ENCODE measurements at places on chromosomes 1 and 21.

GRCh38 chr1:14968251-14968851 is 185.2 kb upstream of the TMEM51 start:
- peak; percentile 85 for DNase-seq

DNA sequence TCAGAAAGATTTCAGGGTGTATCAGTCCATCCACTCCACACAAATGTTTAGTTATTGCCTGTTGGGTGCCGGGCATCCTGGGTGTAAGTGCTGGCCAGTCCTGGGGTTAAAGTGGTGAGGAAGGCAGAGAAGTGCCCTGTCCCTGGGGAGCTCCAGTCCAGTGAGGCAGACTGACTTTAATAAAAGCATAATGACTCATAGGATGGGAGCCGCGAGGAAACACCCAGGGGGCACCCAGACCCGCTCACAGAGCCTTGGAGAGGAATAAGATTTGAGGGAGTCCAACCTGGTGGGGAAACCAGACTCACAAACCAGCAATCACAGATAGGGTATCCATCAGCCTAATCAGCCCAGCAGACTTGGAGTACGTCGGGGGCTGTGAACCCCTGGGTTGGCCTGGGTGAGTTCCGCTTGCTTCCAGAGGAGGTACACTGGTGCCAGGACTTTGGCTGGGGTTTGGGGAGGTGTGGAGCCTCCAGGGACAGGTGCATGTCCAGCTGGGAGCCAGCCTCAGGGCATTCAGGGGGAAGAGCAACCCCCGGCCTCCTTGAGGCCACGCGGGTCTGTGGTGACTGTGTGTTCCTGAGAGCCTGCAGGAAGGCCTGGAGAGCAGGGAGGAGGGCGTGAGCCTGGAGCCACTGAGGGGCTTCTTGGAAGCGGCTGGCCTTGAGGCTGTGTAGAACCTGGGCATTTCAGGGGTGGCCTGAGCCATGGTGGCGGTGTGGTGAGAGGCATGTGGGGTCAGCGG is 3.7 kb downstream of the PEAR1 start:
- DNase-seq, result no peak

DNA sequence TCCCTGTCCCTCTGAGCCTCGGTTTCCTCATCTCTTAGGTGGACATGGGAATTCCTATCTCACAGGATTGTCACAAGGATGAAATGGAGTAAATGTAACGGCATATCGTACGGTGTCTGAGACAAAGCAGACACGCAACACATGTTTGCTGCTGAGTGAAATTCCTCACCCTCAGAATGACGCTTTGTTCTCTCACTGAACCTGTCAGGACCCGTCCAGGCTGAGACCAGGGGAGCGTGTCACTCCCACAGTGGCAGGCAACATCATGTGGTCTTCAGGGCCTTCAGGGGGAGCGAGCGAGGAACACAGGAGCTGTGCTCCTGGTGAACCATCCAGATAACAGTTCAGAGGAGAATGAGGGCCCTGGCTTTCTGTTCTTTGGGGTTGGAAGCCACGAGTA is 74.2 kb downstream of the TOMM20 start:
- peak; percentile 13 for DNase-seq

- DNase-seq, result no peak
Observed at GRCh38 chr1:35449334-35450008, 107.7 kb downstream of the KIAA0319L start.

GRCh38 chr1:167650269-167651160 is 20.5 kb downstream of the RCSD1 start:
- no peak for DNase-seq

DNA sequence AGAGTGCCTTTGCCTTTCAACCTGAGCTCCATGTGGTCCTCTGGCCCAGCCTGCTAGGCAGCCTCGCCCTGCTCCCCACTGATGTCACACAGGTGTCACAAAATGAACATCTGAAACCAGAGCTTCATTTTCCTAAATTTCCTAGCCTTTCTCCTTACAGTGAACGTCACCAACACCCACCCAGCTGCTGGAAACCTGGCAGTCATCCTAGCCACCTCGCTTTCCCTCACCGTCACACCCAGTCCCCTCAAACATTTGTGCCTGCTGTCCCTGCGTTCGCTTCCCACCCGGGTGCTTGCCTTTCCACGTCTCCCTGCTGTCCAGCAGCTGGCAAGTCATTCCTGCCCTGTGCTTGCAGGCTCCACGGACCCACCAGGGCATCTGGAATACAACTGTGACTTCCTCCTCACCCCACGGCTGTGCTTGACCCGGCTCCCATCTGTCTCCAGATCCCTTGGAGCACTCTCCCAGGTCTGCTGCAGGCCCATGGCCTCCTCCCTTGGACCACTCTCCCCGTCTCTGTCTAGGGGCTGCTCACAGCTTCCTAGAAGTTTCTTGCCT is 23.5 kb downstream of the ADARB1 start:
- DNase-seq, result no peak

DNA sequence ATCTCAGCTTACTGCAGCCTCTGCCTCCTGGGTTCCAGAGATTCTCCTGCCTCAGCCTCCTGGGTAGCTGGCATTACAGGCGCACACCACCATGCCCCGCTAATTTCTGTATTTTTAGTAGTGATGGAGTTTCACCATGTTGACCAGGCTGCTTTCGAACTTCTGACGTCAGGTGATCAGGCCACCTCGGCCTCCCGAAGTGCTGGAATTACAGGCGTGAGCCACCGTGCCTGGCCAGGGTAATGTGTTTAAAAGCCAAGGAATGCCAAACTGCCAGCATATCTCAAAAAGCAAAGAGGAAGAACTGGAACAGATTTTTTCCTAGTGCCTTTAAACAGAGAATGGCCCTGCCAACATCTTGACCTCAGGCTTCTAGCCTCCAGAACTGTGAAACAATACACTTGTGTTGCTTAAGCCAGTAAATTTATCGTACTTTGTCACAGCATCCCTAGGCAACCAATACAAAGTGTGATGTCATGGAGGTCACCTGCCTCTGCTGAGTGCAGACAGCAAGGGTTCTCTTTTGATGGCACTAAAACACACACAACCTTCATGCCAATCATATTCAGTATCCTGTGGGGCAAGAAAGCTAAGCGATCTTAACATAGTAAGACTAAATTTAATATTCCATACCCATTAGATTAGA is 858.3 kb upstream of the TMPRSS15 start:
- DNase-seq, result no peak

DNA sequence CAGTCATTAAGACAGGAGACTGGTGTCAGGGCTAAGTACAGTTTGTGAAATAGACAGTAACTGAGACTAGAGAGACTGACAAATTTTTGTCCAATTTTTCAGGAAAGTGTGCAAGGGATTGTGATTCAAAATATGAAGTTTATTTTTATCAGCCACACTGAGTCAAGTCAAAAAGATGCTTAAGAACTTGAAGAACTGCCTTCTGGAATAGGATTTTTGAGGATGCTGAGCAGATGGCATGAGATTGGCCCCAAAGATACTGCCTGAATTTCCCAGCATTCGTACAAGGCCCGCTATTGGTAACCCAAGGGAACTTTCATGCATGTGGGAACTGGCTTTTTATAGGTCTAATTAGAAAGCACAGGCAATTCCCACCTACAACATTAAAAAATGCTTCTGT is 610.0 kb downstream of the LMO4 start:
- DNase-seq, result no peak

DNA sequence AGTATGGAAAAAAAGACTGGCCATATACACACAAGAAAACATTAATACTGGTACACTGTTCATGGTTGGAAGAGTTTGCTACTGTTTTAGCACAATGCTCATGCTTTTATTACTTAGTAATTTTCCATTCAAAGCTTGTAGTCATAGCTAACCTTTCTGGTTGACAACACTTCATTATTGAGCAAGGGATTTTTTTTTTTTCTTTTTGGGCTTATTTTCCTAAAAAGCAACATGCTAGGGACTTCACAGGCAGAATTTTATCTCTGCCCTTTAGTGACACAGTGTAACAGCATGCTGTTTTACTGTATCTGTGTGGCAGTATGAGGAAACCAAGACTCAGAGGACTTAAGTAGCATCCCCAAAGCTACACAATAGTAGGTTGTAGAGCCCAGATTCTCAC is 58.5 kb downstream of the FGGY start:
- no peak for DNase-seq

GRCh38 chr1:217620814-217621213 is 10.1 kb downstream of the GPATCH2 start:
- DNase-seq, result no peak

GRCh38 chr1:12771186-12771585 is 2.4 kb upstream of the PRAMEF12 start:
- no peak for DNase-seq

DNA sequence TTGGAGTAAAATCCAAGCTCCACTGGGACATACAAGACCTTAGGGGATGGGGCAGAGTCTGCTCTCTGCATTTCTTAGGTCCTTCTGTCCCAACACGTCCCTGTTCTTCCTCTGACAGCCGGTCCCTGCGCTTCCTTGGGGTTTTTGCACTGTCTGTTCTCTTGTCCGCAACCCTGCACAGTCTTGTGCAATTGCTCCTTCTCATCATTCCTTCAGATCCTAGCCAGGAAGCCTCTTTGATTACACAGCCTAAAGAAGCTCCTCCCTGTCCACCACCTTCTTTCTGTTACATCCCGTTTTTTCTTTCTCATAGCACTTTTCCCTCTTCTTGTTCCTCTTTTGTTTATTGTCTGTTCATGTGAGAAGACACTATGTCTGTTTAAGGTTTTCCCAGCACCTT is 19.9 kb downstream of the ACOT11 start:
- DNase-seq, result peak; percentile 67

GRCh38 chr1:197519741-197520334 is 251.8 kb downstream of the CRB1 start:
- no peak for DNase-seq

GRCh38 chr1:156492591-156493080 is 7.9 kb downstream of the MEF2D start:
- no peak for DNase-seq

DNA sequence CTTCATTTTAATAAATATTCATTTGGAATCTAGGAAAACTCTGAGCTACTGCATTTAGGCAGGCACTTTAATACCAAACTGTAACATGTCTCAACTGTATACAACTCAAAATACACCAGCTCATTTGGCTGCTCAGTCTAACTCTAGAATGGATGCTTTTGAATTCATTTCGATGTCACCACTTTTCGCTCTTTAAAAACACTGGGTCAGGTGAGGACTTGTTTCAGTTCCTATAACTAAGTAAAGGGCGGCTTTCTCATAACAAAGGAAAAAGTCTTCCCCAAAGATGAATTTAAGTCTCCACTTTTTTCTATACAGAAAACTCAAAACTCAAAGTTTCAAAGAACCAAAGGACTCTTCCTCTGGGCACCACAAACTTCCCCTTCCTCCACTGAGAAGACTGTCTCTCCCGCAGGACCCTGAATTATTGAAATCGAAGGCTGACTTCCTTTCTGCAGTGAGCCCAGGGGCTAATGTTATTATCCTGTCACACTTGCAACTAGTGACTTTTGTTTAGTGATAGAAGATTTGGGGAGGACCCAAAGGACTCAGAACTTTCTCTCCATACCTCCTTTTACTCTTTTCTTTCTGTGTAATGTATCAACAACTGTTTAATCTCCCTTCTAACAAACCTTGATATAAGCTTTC is 9.7 kb upstream of the DHX9 start:
- DNase-seq, result no peak

DNA sequence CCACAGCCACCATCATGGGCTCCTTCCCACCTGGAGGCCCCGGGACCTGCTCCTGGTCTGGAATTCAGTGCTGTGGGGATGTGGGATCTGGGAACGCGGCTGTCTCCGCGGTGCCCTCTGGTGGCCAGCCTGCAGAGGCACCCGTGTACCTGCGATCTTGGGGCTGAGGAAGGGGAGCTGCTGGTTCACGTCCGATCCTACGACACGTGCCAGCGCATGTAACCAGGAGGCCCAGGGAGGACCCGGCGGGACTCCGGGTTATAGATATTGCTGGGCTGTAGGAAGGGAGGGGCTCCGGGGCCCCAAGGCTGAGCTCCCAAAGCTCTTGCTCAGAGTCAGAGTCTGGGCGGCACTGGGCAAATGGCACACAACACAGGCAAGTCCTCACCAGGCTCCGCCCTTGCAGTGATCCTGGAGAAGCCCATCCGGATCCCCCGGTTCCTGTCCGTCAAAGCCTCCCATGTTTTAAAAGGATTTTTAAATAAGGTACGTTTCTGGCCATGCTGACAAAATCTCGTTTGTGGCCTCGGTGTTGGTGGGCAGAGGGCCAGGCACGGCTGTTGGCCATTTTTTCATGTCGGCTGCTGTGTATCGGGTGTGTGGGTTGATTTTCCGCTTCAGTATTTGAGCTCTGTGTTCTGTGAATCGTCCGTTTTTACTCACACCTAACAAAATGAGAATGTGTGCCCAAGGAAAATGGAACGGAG is 20.1 kb downstream of the FAAP20 start:
- DNase-seq, result peak; percentile 89

DNA sequence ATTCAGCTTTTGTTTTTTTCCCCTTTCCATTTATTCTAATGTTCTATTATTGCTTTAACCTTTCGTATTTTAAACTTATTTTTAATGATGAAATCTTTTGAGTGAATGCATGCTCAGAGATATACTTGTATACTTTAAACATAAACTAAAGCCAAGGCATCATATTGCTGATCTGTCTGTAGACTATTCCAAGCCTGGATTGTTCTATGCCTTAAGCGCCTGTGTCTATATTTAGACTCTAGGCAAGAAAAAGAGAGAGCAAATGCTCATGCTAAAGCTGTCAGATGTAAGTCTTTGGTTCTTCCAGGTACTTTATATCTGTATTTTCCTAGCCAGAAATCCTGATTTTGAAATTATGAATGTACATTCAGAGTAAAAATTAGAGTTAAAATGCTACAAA is 14.4 kb downstream of the SH3GLB1 start:
- DNase-seq, result no peak

DNA sequence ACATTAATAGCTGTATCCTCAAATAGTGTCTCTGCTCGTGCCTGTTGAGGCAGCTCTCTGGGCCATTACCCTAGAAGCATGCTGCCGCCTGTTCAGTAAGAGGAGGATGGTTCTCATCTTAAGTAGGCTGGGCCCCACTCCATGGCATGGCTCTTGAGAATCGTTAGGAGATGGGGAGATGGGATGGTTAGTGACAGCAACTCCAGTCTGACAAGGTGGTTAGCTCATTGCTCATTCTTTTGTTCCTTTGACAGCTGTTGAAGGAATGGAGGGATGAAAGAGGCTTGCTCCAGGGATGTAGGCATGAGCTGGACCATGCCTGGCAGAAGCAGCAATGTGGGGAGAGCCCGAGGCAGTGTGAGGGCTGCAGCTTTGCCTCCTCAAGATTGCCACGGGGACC is 68.2 kb downstream of the MAP10 start:
- no peak for DNase-seq

- no peak for DNase-seq
Observed at GRCh38 chr1:165883056-165883455, 55.6 kb downstream of the UCK2 start.

- no peak for DNase-seq
Observed at GRCh38 chr1:65866439-65866838, 73.7 kb downstream of the PDE4B start.

GRCh38 chr1:223052462-223052861 is 90.6 kb downstream of the TLR5 start:
- peak; percentile 65 for DNase-seq

Measured in sigmoid colon (tissue), 7 donors.